ENCODE measurements at places on chromosomes 16 and 17.

DNA sequence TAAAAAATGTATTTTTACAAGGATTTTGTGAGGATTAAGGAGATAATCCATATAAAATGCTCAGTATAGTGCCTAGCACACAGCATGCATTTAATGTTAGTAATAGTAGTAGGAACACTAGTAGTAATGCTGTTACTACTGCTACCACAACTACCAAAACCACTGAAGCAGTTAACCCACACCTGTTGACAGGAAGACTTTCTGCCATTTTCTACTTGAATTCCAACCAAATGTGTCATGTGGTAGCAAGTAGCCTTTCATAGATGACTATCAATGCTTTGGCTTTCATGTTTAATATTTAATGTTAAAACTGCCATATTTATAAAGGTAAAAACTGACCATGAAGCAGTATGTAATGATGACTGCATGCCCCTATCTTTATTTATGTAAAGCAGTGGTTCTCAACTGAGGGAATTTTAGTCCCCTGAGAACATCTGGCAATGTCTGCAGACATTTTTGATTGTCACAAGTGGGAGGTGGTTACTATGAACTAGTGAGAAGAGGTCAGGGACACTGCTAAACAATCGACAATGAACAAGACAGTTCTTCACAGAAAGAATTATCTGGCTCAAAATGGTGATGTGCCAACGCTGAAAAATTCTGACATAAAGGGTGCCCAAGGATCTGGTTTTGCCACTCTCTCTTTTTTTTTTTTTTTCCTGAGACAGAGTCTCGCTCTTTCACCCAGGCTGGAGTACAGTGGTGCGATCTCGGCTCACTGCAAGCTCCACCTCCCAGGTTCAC is 89.4 kb downstream of the ITFG1 start:
- DNase-seq, result no peak

DNA sequence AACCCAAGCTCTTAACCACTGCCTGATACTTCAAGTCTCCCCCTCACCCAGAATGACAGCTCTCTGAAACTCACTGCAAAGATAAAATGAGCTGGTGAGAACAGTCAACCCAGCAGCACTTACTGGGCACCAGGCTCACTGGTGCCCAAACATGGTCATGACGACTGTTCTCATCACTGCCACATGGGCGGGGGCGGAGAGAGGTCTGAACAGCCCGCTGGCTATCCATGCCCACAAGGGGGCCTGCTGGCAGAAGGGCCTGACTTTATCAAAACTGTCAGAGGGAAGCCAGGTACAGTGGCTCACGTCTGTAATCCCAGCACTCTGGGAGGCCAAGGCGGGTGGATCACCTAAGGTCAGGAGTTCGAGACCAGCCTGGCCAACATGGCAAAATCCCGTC is 4.0 kb downstream of the MYBBP1A start:
- no peak for DNase-seq

- DNase-seq, result peak; percentile 23
Observed at GRCh38 chr17:8837563-8838075, 29.9 kb downstream of the PIK3R6 start.

- no peak for DNase-seq
Observed at GRCh38 chr16:3503523-3503922, 2.7 kb downstream of the CLUAP1 start.

GRCh38 chr17:80738020-80738808 is 193.6 kb downstream of the RPTOR start:
- no peak for DNase-seq

- DNase-seq, result no peak
Observed at GRCh38 chr16:30166202-30166902, 17.1 kb upstream of the CORO1A start.

- DNase-seq, result no peak
Observed at GRCh38 chr17:67032985-67033384, 11.4 kb upstream of the CACNG1 start.
